ENCODE measurements at places on chromosomes 5 and 9. TPM values are rescaled to one million over a fixed set of nuclear protein-coding genes. Genes with fewer than 3 reads are reported as not detected.

The PCDHB12 gene
- 3.1 TPM for total RNA-seq

- DNase-seq, result no peak
Observed at GRCh38 chr5:136295914-136296313, 69.4 kb downstream of the TRPC7 start.

DNA sequence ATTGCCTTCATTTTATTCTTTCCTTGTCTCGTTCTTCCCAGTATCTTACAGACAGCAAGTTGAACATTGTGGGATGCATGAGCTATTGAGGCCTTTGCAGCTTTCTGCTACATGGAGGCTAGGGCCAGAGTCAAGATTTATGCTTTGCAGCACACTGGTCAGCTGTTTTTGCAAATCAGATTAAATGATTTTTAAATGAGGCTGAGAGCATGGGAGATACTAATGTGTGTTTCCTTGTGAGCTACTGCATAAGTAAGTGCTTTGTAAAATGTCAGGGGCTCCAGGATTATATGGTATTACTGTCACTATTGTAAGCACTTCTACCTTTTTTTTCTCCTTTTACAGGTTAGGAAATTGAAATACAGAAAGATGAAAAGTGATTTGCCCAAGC, 111.0 kb upstream of the CDKN2B start:
- no peak for DNase-seq

DNA sequence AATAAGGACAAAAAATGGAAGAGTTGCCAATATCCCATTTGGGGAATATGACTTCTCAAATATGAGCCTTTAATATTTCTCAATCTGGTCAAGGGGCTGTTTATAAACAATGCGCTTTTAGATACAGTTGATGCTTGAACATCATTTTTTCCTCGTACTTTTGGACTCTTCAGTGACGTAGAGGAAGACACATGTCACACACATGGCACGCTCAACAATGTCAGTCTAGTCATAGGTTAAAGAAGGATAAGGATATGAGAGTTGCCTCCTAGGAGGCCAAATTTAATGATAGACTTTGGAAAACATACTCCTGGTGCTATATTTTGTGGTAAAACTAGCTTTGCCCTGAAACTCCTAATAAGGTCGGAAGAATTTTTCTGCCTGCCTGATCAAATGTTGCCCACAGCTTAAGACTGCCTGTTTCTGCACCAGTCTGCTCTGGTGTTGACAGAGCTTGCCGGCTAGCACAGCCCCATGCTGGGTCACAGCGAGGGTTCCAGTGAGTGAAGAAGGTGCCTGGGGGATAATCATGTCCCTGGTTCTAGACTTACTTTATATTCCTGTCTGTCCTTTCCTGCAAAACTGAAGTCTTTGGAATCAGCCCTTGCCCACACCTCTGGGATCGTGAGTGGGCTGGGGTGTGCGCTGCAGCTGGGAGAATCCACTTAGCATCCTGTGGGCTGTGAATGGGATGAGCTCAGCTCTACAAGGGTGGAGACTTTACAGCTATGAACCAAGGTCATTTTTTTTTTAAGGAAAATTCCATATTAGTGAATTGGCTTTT, 230.8 kb upstream of the IRX4 start:
- DNase-seq, result no peak
